ENCODE measurements at places on chromosomes 1 and 21.

DNA sequence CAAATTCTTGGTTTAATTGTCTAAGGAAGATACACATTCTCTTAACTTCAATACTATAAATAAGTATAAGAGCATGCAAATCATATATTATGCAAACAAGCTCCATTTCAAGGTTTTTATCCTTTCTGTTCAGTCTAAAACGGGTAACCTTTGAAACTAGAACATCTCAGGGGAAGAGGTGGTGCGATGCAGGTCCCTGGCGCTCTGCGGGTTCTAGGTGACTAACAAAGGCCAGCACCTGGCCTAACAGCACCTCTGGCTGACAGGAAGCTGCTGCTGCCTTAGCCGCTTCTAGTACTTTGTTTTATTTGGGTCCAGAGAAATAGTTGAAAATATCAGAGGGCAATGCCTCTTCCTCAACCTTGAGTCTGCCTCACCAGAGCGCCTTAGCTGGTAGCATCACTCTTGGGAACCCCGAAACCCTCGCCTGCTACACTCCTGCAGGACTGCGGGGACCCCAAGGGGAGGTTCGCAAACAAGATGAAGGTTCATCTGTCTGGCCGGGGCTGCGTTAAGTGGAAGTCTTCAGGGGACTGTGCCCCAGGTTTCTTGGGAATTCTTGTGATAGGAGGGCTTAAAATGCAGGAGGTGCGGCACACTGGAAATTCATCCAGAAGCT lies 45.5 kb downstream of the PRDM15 start:
- DNase-seq, result no peak

DNA sequence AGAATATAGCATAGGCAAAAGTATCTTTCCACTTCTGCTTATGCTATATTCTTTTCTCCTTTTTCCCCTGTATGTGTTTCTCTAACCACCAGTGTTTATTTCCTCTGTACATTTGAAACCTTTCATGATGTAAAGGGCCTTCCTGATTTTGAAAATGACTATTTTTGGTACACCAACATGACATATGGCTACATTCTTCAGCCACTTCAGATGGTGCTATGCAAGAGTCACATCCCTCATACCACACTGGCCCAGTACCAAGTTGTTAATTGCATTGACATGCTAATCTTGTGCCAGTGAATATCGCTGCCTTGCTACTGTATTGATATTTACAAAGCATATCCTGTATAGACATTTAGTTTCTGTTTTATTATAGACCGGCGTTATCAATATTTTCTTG lies 408.7 kb downstream of the NCAM2 start:
- DNase-seq, result peak; percentile 11

- peak; percentile 76 for DNase-seq
Measured at GRCh38 chr1:9593492-9594465, 5.1 kb downstream of the TMEM201 start.

GRCh38 chr1:16903458-16903796 lies 7.6 kb downstream of the RNU1-2 start:
- no peak for DNase-seq

- peak; percentile 25 for DNase-seq
Measured at GRCh38 chr1:14661222-14661621, 62.7 kb downstream of the KAZN start.

- DNase-seq, result no peak
Measured at GRCh38 chr1:169124459-169124858, 18.0 kb downstream of the ATP1B1 start.

- DNase-seq, result no peak
Measured at GRCh38 chr1:158425027-158425426, 1.0 kb downstream of the OR10K2 start.

GRCh38 chr1:153612755-153613331 lies at the start of gene S100A16:
Gene S100A16, minus strand, starts transcription at chr1:153613137. Its CDS starts 4,986 bp downstream, at chr1:153608151.
- peak; percentile 65 for DNase-seq

- DNase-seq, result no peak
Measured at GRCh38 chr1:54574158-54574778, 26.2 kb downstream of the ACOT11 start.

- no peak for DNase-seq
Measured at GRCh38 chr21:41803316-41803715, 36.5 kb upstream of the RIPK4 start.

GRCh38 chr1:76266762-76267161 lies 192.2 kb downstream of the ST6GALNAC3 start:
- DNase-seq, result no peak

- no peak for DNase-seq
Measured at GRCh38 chr1:204385727-204386126, 25.9 kb downstream of the PPP1R15B start.

All from fibroblast of skin of right quadriceps (primary cell).